Bronchial epithelial cell (primary cell): ENCODE measurements at places on chromosomes 2 and 18. TPM values are rescaled to one million over a fixed set of nuclear protein-coding genes. Genes with fewer than 3 reads are reported as not detected.

- no peak for DNase-seq
Measured at GRCh38 chr2:172011812-172012575, 12.2 kb downstream of the METAP1D start.

DNA sequence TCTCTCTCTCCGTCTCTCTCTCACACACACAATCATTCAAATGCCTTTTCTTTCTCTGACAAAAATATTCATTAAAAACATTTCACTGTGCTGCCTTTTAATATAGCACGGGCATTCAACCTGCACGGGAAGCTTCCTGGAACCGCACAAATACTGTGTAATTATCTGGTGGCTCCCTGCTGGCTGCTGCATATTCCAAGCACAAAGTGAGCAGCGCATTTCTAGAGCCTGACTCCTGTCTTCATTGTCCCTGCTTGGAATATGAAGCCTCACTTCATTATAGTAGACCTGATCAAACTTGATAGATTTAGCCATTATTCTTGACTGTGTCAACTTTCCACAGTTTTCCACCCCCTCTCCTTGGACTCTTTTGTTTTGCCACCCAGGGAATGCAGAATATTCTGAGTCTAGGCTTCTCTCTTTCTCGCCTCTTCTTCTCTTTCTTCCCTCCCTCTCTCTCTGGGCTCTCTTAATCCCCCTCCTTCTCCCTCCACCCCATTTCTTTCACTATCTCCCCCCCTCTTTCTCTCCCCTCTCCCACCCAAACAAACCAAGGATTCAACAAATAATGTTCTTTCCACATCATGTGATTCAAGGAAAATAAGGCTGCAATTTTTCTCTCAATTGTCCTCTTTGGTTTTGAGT is 672.1 kb upstream of the FANCL start:
- DNase-seq = no peak

GRCh38 chr2:126100962-126101361 is 555.0 kb upstream of the GYPC start:
- DNase-seq = no peak

DNA sequence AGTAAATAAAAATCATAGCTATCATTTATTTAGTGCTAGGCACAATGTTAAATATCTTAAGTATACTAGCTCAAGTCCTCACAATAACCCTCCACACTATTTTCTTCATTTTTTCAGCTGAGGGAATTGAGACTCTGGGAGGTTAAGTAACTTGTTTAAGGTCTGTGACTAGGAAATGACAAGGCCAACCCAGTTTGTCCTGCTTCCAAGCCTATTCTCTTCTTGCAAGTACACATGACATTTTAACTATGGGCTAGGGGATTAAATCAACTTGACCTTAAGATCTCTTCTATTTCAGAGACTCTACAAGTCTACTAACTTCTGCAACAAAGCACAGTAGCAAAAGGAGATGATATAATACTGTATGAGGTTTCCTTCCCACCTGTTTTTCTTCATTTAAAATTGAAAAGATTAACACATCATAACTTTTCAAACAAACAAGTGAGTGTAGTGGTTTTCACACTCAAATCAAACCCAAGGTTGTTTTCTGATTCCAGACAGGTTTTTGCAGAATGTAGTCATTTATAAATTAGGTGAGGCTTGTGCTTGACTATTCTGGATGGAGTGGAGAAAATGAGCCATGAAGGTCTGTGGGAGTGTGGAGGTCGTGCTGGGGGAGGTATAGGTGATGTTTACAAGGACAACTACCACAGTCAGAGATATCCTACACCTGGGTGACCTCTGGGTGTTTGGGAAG is 57.0 kb downstream of the CD28 start:
- DNase-seq = no peak

DNA sequence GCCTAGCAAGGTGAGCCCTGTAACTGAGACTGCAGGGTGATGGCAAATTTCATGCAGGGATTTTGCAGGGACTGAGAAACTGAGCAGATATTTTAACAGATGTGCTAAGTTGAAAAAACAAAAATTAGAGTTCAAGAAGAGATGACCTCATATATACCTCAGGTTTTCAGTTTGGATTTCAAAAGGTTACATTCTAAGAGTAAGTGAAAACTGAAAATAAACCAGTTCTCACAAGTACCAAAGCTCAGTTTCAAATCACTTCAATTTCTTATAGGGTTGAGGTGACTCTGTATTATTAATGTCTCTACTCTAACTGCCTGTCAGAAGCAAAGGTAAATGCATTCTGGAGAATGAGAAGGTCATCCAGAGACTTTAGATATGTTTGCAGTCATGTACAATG is 237.4 kb upstream of the VRK2 start:
- no peak for DNase-seq

DNA sequence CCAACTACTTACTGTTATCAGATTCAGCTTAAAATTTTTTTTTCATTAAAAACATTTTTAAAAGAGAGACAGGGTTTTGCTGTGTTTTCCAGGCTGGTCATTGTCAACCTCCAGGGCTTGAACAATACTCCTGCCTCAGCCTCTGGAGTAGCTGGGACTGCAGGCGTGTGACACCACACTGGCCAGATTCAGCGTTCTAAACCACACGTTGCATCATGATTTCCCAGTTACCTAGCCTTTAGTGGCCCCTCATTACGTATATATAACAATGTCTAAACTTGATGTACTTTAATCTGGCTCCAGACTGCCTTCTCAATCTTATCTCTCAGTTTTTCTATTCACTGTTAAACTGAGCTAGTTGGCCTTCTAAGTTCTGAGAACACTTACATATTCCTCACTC is 89.6 kb downstream of the COMMD1 start:
- DNase-seq = no peak

DNA sequence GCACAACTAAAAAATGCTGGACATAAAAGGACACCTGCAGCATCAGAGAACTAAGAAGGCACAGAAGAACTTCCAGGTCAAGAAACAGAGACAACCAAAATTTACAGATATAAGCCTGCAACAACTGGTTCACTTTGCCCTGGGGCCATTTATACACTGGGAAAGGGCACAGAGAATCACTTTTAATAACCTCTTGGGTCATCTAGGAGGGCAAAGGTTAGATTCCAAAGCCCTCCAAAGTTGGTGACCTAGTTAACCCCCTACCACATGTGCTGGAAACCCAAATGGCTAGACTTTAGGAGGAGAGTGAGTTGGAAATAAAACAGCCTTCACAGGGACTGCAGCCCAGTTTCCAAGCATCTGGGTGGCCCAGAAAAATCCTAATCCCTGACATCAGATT is 3.3 kb downstream of the RNU4ATAC start:
- no peak for DNase-seq

DNA sequence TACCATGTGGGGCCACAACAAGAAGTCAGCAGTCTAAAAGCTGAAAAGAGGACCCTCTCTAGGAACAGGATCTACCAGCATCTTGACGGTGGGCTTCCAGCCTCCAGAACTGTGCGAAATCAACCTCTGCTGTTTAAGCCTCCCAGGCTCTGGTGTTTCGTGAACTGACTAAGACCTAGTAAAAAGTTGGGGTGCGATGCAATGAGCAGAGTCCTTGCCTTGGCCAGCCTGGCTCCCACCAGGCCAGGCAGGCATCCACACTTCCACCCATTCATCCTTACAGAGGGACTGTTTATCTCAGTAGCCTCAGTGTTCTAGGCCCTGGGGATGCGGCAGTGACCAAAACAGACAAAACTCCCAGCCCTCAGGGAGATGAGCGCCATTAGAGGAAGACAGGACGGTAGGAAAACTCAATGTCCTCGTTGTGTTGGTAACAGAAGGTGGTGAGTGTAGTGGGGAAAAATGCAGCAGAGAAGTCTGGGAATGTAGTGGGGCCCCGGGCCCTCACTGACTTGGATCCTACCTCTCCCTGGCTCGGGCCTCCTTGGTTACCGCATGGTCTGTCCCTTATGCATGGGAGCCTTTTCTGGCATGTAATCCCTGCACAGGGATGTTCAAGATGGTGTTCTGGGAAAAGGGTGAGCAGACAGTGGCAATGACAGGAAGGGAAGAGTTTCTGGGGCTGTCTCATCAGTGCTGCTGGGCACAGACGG is 271.8 kb upstream of the HS6ST1 start:
- DNase-seq = no peak

GRCh38 chr18:48472610-48473009 is 63.4 kb upstream of the ZBTB7C start:
- no peak for DNase-seq

- DNase-seq = peak; percentile 14
Measured at GRCh38 chr18:58025733-58026132, 18.3 kb upstream of the NEDD4L start.

DNA sequence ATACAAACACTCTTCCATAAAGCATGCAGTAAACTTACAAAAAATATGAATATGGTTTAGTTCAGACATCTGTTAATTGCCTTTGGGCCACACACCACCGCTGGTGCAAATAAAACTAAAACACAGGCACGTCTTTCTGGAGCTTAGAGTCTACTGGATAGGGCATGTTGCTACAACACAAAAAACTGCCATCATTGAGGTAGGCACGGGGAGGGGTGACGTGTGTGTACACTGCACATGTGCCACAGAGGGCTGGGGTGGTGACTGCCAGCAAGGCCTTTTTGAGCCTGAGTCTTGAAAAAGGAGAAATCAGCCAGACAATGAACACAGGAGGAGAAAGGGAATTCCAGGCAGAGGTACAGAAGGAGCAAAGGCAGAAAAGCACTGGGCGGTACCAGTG is 5.1 kb downstream of the SERPINE2 start:
- no peak for DNase-seq

DNA sequence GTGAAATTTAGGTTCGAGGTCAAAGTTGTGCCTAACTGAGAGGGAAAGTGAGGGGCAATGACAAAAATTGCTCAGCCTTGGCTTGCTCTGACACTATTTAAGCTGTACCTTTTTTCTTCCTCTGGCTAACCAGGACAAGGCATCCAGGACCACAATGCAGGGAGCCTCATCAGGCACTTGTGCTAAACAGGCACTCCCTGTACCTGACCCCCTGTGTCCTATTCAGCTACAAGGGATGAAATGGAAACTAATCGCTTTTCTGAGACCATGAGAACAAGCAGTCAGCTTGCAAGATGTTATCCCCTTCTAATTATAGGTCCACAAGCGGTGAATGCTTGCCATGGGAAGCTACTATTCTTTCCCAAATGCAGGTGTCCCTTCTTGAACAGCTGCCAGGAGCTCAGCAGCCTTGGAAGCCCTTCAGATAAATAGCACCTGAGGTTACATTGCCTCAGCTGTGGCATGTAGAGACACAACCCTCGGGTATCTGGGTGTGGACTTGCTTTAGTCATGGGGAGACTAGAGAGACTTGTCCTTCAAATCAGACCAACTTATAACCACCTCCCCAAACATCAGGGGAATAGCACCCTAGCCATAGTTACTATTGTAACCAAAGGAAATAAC is 19.1 kb upstream of the ITGA6 start:
- peak; percentile 99 for DNase-seq

The SLC66A2 gene
- total RNA-seq = 60.6 and 69.4 TPM in 2 replicates

The IL36B gene
- 0.13 TPM in 1 of 2 replicates, not detected in the other for total RNA-seq

The AQP12B gene
- total RNA-seq = not detected in 2 replicates

The PROKR1 gene
- total RNA-seq = not detected in 2 replicates
